Osteocyte (in vitro differentiated cells): ENCODE measurements at places on chromosomes 7 and 10. TPM values are rescaled to one million over a fixed set of nuclear protein-coding genes. Genes with fewer than 3 reads are reported as not detected.

SFTPD gene
- total RNA-seq: 0.35 and 0.60 TPM in 2 replicates

NEBL gene
- total RNA-seq: 0.30 and 0.31 TPM in 2 replicates

OR2A1 gene
- total RNA-seq: not detected in 2 replicates

LRRC27 gene
- 17.9 and 18.9 TPM in 2 replicates for total RNA-seq

HYAL4 gene
- total RNA-seq: not detected in 2 replicates

CNNM1 gene
- total RNA-seq: 0.24 TPM in 2 replicates

PILRA gene
- 1.8 and 2.5 TPM in 2 replicates for total RNA-seq

FEZF1 gene
- not detected in 2 replicates for total RNA-seq

HTR7 gene
- 0.24 and 0.26 TPM in 2 replicates for total RNA-seq

FKBP6 gene
- total RNA-seq: not detected in 2 replicates

NUPR2 gene
- total RNA-seq: not detected in 2 replicates

KCNH2 gene
- not detected in 2 replicates for total RNA-seq

PPP1R3C gene
- total RNA-seq: 15.7 and 16.2 TPM in 2 replicates

SPDYE16 gene
- not detected in 2 replicates for total RNA-seq

AKR1D1 gene
- total RNA-seq: not detected in 2 replicates

DNA sequence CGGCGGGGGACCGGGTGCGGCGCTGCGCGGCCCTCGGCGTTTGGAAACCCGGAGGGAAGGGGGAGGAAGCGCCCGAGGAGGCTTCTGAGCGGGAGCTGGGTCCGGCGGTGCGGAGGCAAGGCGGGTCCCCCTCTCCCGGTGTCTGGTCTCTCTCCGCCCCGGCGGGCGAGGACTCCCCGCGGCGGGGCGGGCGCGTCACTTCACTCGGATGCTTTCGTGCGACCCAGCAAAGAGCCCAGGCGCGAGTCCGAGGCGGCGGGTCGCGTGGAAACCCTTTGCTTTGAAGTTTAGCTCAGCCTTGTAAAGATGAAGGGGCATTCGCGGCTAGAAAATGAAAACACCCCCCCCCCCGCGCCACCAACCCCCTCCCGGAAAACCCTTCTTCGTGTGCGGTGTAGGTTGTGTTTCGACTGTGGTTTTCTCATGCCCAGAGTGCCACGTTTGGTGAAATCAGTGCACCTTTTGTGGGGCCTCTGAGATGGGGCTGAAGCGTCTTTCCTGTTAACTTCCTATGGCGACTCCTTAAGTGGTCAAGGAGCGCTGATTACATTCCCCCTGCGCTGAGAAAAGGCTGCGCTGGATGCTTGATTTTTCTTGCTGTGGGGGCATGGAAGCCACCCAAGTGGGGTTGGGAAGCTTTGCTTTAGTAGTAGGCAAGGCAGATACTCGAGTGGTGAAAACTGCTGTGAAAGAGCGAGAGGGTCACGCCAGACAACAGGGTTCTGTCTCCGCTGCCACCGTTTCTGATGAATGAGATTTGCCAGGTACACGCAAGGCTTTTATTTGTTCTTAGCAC is 876 bp downstream of the GNAI1 start:
- peak; percentile 86 for DNase-seq

DNA sequence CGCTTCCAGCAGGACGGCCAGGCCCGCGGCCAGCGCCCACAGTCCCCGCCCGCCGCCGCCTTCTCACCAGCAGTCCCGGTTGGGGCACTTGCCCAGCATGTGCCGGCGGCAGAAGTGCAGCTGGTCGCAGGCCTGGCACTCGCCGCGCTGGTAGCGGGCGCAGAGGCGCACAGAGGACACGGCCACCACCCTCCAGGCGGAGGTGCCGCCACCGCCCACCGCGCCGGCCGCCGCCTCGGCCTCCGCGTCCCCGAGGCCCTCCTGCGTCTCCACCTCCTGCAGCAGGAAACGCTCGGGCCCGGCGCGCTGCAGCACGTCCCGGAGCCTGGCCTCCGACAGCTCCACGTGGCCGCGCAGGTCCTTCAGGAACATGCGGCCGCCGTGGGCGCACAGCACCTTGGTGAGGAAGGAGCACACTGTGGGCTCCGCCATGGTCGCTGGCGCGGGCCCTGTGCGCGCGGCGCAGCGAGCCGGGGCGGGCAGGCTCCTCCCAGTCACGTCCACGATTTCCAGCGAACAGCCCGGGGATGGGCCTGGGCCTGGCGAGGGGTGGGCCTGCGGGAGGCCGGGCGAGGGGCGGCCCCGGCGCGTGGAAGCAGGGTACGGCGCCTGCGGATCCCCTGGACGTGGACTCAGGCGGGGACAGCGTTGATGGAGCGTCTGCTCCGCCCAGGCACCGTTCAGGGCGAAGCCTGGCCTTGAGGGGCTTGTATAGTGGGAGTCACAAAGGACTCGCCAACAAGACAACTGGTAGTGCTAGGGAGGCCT is at the start of gene ZC3HAV1L:
Gene ZC3HAV1L, minus strand, starts transcription at position 457 of the 768 bp plus-strand sequence. Its CDS starts 25 bp downstream, at position 432.
- DNase-seq: peak; percentile 86

DNA sequence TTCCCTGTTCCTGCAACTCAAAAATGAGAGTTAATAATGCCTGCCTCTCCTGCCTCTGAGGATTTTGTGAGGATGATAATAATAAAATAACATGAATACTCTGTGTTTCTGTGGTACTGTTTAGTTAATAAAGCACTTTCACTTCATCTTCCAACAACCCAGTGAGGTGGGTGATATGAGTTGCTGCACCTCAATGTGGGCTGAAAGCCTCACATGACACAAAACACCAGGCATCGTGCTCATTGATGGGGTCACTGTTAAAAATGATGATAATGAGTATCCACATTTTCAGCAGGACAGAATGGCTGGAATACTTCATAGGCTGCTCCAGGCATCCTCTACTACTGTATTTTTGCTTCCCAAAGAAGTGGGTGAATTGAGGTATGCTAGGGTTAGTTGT is 222.8 kb upstream of the NRP1 start:
- DNase-seq: no peak

DNA sequence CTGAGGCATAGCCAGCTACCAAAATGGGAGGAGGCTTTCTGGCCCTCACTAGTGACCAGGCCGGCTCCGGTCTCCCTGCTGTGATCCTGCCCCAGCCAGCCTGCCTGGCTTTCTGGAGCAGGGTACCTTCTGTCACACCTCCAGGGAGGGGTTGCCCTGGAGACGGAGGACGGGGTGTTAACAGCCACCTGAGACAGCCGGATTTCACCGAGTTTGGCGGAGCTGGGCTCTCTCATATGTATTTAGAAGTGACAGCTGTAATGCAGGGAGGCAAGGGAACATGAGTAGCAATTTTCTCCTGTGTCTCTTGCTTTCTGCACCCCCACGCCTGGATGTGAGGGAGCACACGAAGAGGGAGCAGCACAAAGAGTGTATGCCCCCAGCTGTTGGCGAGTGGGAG is 473.3 kb downstream of the PLXNA4 start:
- DNase-seq: no peak

- no peak for DNase-seq
These were observed 13.8 kb downstream of the CYTH3 start for GRCh38 chr7:6258440-6259182.

GRCh38 chr7:121102619-121103018 is 114.1 kb downstream of the CPED1 start:
- no peak for DNase-seq

GRCh38 chr7:157634401-157635147 is 297.8 kb downstream of the DNAJB6 start:
- DNase-seq: no peak

GRCh38 chr10:116170815-116171250 is 102.2 kb downstream of the GFRA1 start:
- DNase-seq: no peak

- DNase-seq: no peak
These were observed 5.1 kb downstream of the PRXL2A start for GRCh38 chr10:80413271-80413996.

GRCh38 chr10:11631890-11632587 is 20.6 kb upstream of the USP6NL start:
- DNase-seq: no peak

DNA sequence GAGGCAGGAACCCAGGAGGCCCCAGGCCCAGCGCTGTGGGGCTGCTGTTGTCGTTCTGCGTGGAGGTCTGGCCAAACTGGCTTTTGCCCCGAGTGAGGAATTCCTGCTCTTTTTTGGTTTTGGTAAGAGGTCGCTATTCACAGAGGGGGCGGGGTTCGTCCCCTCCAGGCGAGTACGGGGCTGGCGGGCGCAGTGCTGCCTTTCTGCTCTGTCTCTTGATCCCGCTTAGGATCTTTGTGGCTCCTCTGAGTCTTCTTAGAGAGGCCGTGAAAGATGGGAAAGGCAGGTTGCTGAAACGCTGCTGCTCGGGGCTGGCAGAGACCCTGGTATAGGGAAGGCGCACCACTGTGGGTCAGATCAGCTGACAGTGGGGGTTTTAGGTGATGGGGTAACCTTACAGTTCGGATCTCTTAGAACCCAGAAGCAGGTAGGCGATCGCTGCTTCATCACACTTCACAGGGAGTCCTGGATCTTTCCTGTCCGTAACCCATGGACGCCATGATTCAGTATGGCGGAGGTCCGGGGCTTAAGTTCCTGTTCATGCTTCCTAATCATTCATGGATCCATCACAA is 136.7 kb downstream of the KIF20B start:
- no peak for DNase-seq

DNA sequence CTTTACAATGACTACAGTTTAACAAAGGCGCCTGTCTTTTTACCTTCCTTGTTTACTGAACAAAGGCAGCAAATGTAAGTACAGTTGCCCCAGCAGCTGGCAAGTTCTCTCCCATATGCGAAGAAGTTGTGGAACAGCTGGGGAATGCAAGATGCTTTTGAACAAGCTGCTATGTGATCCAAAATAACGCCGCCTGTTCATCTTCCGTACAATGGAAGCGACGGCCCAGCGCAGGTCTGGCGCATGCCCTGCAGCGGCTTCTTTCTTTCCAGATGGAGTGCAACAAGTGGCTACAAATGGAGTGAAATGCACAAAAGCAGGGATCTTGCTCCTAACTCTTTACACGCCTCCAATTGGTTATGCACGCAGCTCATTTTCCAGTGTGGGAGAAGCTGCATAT is 97.0 kb upstream of the SVIL start:
- DNase-seq: no peak

DNA sequence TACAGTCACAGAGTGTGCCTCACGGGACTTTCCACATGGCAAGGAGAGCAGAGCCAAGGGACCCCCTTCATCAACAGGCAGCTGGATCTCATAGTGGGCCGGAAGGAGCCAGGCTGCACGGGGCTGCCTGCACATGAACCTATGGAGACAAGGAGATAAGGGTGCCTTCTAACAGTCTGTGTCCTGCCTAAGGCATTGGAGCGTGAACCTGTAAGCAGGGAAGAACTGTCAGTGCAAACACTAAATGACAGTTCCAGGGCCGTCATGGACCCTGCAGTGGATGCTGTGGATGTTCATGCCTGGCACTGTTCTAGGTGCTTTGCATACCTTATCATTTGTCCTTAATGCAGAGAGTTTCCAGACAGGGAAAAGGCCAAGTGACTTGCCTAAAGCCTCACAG is 85.9 kb downstream of the WIPF3 start:
- DNase-seq: peak; percentile 54

DNA sequence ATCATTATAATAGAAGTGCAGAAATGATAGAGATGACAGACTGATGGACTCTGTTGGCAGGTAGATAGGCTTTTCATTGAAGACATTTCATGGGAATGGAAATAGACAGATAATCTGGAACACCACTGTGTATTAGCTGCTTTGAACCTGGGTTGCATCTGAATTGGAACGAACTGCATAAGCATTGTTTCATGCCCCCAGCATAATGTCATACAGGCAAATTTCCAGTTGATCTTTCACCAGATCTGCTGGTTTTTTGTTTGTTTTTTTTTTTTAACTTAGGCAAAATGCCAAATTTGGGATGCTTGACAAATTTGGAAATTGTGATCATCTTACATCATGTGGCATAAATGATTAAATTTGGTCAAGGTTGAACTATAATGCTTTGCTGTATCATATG is 172.1 kb upstream of the AOAH start:
- no peak for DNase-seq

DNA sequence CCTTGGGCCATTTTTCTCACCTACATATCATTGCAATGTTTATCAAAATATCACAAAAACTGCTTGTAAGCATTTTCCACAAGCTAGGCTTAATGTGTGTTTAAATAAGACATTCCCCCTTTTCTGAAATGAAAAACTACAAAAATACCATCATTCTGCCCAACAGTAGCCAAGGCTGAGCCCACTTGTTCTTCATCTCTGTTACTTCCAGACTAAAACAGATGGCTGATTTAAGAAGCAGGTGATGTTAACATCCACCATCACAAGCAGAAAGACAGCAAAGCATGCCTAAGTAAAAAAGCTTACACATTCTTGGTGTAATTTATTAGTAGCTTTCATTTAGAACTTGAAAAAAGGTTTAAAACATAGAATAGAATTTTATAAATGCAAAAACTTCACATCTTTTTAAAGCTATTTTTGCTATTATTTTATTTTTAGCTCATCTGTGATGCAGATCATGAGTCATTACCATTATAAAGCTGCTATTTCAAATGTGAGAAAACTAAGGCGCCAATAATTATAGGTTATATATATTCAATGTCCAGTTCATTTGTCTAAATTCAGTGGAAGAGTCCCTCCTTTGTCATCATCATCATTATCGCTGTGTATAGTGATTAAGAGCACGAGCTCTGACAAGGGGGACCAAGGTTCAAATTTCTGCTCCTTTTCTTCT is 109.4 kb downstream of the RELN start:
- no peak for DNase-seq

DNA sequence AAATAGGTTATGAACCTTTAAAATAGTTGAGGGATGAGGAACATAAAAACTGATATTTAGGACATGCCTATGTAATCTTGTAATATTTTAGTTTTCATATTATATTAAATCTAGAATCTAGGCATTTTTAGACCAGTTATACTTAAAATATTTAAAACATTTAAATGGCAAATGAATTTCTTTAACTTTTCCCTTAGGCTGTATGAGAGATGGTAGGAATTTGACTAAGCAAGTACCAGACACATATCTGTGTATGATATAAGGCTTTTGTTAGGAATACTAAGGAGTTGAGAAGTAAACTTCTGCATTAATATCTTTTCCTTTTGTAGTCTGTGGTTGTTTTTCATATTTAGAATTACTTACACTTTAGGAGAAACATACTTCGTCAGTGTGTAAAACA is 25.1 kb downstream of the SEPTIN7 start:
- no peak for DNase-seq

GRCh38 chr7:64853679-64854078 is 49.4 kb upstream of the ZNF273 start:
- DNase-seq: no peak

- DNase-seq: no peak
These were observed 313.5 kb downstream of the TCERG1L start for GRCh38 chr10:130998046-130998435.
